NCI-H2081 treated with DMSO at 0.1 percent for 48 hours (cell line): ENCODE measurements at places on chromosomes 2 and 18.

DNA sequence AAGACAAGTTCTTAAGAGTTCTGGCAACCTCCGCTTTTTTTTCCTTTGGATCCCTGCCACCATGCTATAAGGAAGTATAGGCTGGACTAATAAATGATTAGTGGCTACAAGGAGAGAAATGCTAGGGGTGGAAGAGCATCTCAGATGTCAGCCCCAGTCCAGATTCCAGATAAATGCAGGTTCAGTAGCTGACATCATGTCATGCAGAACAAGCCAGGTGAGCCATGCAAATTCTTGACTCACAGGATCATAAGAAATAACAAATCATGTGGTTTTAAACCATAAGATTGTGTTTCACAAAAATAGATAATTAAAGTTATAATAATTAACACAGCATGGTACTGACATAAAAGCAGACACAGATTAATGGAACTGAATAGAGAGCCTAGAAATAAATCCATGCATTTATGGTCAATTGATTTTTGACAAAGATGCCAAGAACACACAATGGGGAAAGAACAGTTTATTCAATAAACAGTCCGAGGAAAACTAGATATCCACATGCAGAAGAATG lies 152.9 kb upstream of the SESTD1 start:
- DNase-seq = peak; percentile 26

DNA sequence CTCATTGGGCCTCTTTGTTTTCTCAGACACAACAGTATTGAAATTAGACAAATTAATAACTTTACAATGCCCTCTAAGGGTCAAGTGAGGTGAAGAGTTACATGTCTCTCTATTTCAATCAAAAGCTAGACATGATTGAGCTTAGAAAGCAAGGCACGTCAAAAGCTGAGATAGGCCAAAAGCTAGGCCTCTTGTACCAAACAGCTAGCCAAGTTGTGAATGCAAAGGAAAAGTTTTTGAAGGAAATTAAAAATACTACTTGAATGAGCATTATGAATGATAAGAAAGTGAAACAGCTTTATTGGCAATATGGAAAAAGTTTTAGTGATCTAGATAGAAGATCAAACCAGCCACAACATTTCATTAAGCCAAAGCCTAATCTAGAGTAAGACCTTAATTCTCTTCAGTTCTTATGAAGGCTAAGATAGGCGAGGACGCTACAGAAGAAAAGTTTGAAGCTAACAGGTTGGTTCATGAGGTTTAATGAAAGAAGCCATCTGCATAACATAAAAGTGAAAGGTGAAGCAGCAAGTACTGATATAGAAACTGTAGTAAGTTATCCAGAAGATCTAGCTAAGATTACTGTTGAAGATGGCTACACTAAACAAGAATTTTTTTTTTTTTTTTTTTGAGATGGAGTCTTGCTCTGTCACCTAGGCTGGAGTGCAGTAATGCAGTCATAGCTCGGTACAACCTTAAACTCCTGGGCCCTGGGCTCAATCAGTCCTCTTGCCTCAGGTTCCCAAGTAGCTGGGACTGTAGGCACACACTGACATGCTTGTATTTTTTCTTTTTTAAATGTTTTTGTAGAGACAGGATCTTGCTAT lies 65.5 kb downstream of the FAM117B start:
- DNase-seq = no peak

DNA sequence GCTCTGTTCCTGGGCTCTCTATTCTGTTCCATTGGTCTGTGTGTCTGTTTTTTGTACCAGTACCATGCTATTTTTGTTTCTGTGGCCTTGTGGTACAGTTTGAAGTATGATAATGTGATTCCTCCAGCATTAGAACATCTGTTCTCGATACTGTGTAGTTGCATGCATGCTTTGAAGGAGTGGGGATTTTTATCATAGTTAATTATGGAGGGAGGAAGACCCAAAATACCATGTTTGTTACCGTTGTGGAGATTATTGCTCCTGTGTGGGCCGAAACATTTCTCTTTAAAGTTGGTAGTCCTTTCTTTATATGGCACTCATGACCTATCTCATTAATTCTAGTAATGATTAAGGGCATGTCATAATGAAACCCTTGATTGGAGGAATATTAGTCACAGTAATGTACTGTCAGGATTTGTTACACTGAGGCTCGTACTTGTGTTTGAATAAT lies 87.6 kb downstream of the TTC27 start:
- DNase-seq = no peak

DNA sequence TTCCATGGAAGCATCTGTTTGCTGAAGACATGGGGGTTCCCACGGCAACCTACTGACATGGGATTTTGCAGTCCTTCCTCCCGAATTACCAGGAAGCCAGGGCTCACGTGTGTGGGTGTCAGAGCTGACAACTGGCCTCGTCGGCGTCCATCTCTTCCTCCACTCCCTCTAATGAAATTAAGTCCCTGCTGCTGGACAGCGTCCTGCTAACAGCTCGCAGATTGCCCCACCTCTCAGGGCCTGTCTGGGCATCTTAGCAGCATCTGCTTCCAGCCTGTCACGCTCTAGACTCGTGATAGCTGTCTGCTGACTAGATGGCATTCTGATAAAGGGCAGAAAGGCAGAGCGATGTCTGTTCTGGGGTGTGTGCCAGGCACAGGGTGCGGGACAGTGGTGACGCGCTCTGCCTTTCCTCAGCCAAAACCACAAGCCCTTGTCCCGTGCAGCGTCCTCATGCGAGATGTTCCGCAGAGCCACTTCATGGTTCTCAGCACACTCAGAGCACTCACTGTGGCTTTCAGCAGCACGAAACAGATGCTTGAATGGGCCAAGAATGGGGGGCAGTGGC lies 161.1 kb downstream of the ARL4C start:
- no peak for DNase-seq

- DNase-seq = no peak
Observed at GRCh38 chr2:194802589-194802988, 854.4 kb upstream of the SLC39A10 start.

DNA sequence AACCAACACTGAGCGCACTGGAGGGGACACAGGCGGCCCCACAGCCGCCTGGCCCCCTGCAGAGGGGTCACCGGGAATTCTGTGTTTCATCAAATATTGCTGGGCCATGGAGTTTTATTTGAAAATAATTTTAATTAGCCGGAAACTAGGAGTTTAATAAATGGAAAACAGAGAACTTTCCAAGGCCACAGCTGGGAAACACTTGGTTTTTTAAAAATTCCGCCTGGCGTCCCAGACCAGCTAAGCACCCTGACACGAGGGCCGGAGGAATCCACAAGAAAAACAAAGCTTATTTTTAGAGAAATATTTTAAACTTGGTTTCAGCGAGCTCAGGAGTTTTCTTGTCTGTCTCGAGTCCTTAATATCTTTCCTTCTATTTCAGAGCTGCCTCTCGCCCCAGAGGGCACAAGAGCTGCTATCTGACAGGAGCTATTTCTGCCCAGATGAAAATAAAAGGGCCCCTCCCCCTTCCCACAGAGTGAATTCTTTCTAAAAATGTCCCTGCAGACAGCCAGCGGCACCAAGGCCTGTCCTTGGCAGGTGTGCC lies 8.2 kb downstream of the ZFP36L2 start:
- DNase-seq = no peak

GRCh38 chr18:76496194-76496890 lies 1.3 kb upstream of the ZNF516 start:
- peak; percentile 26 for DNase-seq

GRCh38 chr2:215601990-215602721 lies 166.3 kb upstream of the FN1 start:
- DNase-seq = no peak
